ENCODE measurements at places on chromosomes 13 and 19.

- DNase-seq, result no peak
These were observed 14.5 kb downstream of the ZNF426 start for GRCh38 chr19:9523885-9524474.

GRCh38 chr13:87274209-87274819 lies 396.9 kb upstream of the SLITRK5 start:
- DNase-seq, result no peak

DNA sequence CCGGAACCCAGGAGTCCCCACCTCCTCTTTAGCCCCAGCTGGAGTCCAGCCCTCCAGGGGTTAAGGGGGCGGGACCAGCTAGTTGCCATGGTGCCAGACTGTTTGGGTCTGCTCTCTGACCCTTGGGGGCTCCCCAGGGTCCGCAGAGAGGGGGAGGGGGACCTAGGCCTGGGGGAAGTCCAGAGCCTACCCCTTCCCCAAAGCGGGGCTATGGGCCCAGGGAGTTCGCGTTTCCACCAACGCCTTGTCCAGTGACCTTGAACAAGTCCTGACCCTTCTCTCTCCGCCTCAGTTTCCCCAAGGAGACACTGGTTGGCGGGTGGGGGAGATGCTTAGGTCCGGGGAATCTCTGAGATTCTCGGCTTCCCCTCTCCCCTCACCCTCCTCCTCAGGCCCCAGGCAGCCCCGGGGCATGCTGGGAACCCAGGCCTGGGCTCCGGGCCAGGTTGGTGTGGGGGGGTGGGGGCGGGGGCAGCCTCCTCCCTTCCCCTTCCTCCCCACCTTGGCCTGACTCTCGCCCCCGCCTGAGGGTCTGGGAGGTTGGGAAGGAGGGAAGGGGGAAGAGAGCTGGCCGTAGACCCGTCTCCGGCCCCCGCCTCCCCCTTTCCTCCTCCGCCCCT lies 2.6 kb upstream of the SPACA6 start:
- peak; percentile 39 for DNase-seq

GRCh38 chr13:23771552-23771951 lies 117.6 kb downstream of the MIPEP start:
- DNase-seq, result no peak

DNA sequence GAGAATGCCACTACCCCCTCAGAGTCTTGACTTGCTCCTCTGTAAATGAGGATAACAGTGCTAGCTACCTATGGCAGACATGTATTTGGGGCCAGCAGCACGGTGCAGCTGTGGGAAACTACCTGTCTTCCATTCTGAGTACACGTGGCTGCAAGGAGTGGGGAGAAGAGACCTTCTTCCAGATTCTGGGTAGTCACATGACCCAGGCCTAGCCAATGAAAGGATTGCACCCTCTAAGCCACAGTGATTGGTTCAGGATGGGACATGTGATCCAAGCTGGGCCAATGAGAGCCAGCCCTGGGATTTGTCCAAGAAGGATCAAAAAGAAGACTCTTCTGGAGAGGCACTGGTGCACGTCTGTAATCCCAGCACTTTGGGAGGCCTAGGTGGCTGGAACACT lies 5.5 kb downstream of the ZNRF4 start:
- DNase-seq, result no peak

DNA sequence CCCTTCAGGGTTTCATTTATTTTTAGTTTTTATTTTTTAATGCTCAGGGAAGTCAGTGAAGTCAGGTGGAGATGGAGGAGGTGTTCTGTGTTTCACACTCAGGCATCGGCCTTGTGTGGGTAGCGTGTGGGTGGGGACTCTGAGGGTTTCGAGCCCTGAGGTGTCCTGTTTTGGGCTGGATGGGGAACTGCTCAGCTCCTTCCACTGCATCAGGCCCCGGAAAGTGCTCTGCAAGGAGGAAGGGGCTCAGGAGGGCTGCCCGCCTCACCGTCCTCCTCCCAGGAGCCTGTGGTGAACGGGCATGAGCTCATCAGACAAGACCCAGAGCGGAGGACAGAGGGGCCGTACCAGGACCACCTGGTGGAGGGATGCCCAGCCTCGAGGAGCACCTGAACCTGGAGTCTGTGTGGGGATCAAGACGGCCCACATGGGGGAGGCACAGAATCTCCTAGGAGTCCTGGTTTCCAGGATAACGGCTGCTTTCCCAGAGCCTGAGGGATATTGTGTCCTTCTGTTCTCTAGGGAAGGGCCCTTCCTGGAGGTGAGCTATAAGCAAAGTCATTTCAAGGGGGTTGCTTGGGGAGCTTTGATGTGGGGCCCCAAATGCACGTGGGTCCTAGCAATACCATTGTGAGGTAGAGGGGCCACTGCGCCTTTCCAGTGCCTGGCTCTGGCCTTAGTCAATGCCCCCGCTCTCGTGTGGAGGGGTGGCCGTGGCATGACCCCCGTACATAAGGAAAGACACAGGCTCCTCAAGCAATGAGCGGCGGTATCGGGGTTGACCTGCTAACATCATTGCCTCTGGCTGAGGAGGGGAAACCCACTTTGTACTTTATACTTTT lies 13.5 kb upstream of the GAS6 start:
- no peak for DNase-seq
